T-cell (primary cell): ENCODE measurements at places on chromosomes 11 and 22.

GRCh38 chr11:1932105-1932480, 12.6 kb downstream of the TNNT3 start:
- DNase-seq: no peak

- DNase-seq: no peak
These were observed 55.0 kb downstream of the DNAJC24 start for GRCh38 chr11:31424652-31425051.

- no peak for DNase-seq
These were observed 277.4 kb upstream of the NARS2 start for GRCh38 chr11:78851878-78852586.

GRCh38 chr11:34351051-34351450, 6.8 kb downstream of the ABTB2 start:
- DNase-seq: no peak

- DNase-seq: no peak
These were observed 406.5 kb upstream of the B3GAT1 start for GRCh38 chr11:134818516-134818915.

GRCh38 chr22:21961127-21961867, 8.6 kb upstream of the PPM1F start:
- no peak for DNase-seq

DNA sequence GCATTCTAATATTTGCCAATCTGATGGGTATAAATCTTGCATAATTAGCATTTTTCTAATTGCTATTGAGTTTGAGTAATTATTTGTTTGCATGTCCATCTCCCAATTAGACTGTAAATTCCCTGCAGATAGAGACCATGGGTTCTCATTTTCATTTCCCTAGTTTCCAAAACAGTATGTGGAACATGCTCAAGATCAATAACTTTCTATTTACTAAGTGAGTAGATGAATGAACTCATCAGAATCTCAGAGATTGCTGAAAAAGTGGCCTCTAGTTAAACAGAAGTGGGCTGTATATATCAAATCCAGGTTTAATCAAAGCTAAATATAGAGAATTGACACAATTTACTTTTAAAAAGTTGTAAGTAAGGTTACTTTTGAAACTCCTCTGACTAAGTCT, 138.0 kb upstream of the PGR start:
- no peak for DNase-seq

- no peak for DNase-seq
These were observed 39.6 kb downstream of the ARRB1 start for GRCh38 chr11:75311858-75312288.

- peak; percentile 8 for DNase-seq
These were observed 29.9 kb downstream of the SERPIND1 start for GRCh38 chr22:20803696-20804324.
